Posterior cingulate gyrus (tissue), 11 donors: ENCODE measurements at places on chromosomes 13 and 19.

GRCh38 chr19:14165990-14166830 lies 29.8 kb upstream of the ASF1B start:
- no peak for DNase-seq

GRCh38 chr13:47036294-47037008 lies 139.6 kb upstream of the HTR2A start:
- no peak for DNase-seq

GRCh38 chr13:23735329-23735728 lies 153.9 kb downstream of the MIPEP start:
- no peak for DNase-seq

GRCh38 chr19:57231686-57232085 lies 863 bp downstream of the AURKC start:
- no peak for DNase-seq

GRCh38 chr13:48096670-48097069 lies 1.8 kb upstream of the MED4 start:
- no peak for DNase-seq

DNA sequence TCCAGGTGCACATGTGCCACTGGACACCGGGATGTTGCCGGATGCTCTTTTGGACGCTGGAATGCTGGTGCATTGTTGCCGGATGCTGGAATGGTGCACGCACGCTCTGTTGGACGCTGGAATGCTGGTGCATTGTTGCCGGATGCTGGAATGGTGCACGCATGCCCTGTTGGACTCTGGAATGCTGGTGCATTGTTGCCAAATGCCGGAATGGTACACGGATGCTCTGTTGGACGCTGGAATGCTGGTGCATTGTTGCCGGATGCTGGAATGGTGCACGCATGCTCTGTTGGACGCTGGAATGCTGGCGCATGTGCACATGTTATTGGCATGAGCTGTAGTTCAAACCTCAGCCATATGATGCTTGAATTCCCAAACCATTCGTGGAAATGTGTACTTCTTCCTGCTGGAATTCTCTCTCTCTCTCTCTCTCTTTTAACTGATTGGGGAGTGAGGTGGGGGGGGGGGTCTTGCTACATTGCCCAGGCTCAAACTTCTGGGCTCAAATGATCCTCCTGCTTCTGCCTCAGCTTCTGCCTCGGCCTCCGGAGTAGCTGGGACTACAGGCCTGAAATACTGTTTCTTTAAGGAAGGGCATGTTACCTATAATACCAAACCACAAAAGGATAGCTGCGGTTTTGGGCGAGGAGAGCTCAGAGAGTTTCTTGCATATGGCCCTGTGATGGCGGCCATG lies 1.2 kb upstream of the MCF2L start:
- DNase-seq: no peak

GRCh38 chr19:53823380-53824120 lies 564 bp downstream of the NLRP12 start:
- no peak for DNase-seq

GRCh38 chr19:51108805-51109146 lies 567 bp upstream of the CTU1 start:
- DNase-seq: no peak

DNA sequence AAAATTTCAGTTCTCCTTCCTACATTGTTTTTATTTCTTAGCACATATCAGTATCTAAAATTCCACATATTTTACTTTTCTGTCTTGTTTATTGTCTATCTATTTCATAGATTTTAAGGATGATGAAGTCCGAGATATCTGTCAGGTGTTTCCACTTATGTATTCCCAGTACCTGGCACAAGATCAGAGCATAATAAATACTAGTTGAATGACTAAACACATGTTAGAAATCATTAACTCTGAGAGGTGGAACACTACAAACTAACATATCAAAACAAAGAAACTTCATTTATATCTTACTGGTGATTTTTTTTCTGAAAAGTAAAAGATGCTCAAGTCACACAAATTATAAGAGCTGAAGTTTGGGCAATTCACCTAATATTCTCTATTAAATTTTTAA lies 1208.3 kb downstream of the PCDH9 start:
- no peak for DNase-seq

DNA sequence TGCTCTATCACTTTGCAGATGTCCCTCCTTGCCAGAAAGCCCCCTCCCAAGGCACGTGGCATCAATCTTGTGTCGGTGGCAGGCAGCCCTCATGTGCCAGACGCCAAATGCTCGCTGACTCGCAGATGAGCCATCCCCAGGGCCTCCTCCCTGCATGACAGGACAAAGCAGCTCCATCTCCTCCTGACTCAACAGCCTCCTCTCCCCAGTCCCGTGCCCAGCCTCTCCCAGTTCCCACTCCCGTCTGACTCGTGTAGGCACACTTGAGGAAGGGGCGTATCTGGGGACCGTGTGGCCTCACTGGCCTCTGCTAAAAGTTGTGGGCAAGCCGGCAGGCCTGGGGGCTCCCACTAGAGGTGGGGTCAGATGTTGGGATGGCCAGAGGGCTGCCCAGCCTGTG lies 133.6 kb downstream of the STK24 start:
- no peak for DNase-seq

DNA sequence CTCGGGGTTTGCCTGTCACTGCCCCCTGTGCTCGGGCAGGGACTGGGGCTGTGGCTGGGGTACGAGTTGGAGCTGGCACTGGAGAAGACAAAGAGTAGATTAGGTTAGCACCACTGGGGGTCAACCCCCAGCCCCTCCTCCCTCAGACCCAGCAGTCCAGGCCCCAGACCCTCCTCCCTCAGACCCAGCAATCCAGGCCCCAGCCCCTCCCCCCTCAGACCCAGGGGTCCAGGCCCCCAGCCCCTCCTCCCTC lies 19.1 kb downstream of the ZNF575 start:
- no peak for DNase-seq

GRCh38 chr13:77767413-77767812 lies 69.9 kb downstream of the SLAIN1 start:
- DNase-seq: no peak

GRCh38 chr13:110713642-110713952 lies at the start of gene ING1:
Gene ING1, plus strand, starts transcription at chr13:110713700. Its CDS starts 450 bp downstream, at chr13:110714150.
- DNase-seq: no peak

DNA sequence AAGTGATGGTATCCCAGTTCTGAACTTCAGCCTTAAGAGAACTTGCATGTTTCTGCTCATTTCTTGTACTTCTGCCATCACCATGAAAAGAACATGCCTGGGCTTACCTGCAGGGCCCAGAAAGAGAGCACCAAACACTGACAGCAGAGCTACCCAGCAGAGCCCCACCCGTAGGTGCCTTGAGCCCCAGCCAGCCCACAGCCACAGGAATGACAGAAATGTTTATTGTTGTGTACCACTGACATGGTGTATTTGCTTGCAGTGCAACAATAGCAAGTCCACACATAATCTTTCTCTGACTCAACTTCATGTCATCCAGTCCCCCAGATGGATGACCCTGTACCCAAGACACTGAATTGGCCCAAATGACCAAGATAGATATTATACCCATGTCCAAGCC lies 195.2 kb downstream of the TSHZ3 start:
- DNase-seq: no peak

GRCh38 chr19:16039545-16039944 lies 36.8 kb upstream of the TPM4 start:
- no peak for DNase-seq

DNA sequence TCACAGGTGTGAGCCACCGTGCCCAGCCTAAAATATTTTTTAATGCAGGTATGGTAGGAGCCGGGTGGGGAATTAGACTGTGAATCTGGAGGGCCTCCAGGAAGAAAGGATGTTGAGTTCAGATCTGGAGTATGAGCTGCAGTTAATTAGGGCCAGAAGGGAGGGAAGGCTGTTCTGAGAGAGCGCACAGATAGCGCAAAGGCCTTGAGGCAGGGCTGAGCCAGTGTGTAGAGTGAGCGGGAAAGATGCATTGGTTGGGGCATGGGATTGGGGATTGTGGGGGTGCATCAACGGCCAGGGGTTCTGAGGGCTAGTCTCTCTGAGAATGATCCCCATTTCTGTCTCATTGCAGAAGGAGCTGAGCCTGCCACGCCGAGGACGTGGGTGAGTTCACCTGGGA lies 9.7 kb downstream of the MAST3 start:
- DNase-seq: no peak

DNA sequence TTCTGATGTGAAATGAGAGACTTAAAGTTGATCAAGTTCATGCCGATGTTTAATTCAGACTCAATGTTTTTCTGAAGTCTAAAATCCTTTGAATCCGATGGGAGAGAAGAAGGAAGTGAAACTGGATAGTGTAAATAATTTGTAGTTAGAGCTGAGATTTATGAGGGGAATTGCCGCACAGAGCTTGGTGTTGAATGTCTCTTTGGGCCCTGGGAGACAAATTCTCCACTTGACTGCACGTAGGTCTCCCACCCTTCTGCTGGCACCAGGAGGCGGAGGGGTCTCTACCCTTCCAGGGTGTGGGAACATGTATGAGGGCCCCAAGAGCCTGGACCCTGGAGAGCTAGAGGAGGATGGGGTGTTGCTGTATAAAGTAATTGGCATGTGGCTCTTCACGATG lies 140.8 kb upstream of the SERP2 start:
- DNase-seq: no peak

GRCh38 chr13:60012488-60012887 lies 151.2 kb downstream of the DIAPH3 start:
- no peak for DNase-seq

DNA sequence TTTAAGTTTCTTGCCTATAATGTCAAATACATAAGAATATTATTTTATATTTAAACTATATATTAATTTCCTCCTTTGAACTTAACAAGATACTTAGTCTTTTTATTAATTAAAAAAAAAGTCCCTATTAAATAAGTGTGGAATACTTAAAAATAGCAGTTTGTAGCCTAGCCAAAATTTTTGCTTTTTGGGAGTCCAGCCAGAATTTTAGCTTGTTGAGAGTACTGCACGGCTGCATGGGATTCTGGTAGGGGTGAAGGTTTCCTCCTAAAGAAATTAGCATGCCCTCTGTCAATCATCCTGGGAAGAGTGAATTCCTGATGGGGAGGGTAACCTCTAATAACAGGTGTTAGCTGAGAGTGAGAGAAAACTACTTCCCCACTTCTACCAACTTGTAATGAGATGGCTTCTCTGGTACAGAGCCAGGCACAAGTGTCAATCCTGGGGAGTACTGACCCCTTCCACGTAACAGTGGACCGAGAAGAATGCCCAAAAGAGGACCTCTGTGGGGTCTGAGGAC lies 195.7 kb downstream of the SPRY2 start:
- no peak for DNase-seq

GRCh38 chr19:18610556-18611326 lies 1.9 kb upstream of the TMEM59L start:
- no peak for DNase-seq

DNA sequence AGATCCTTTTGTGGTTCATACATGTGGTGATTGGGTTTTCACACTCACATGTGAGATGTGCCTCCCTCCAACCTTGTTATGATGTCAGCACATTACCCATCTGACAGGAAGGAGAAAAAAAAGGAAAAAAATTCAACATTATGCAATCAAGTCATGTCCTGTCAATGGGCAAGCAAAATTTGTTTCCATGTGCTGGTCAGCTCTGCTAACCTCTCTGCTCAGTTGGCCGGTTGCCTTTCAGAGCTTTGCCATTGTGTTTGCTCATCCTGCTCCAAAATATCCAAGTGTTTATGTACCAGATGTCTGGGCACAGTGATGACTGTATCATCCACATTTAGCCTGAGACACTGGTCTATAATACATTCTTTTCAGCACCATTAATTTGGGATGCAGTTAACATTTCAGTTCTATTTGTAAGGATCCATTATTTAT lies 27.0 kb upstream of the METTL21C start:
- peak; percentile 37 for DNase-seq

DNA sequence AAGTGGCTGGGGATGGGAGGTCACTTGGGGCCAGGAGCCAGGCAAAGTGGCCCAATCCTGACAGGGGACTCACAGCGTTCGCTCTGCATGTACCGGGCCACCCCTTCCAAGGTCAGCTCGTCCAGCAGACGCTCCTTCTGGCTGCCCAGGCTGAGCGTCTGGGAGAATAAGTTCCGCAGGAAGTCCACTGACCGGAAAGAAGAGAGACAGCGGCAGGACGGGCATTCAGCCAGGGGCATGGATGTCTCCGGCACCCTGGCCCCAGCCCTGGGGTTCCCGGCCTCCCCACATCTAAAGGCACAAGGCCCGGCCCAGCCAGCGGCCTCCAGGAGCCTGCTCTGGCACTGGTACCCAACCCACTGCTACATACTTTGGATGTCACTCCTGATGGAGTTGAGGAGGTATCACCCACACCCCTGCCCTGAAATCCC lies 6.1 kb downstream of the SIRT2 start:
- no peak for DNase-seq

DNA sequence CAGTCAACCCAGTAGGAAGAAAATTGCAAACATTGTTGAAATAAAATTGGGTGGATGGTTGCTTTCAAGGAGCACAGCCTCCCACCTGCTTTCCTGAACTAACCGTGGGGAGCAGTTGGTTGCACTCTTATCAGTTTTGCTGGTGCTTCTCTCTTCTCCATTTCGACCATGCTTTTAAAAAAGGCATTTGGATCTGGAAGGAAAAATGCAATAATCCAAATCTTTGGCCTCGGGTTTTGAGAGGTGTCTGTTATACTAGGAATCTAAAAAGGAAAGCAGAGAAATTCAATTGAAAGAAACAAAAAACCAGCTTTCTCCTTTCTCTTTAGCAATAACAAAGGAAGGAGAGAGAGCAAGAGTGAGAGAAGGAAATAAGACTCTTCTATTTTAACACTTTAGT lies 113.6 kb upstream of the ARGLU1 start:
- DNase-seq: no peak

- no peak for DNase-seq
These were observed 2.1 kb downstream of the PCDH9 start for GRCh38 chr13:67228031-67228430.

GRCh38 chr13:31722673-31723072 lies 16.7 kb upstream of the RXFP2 start:
- DNase-seq: no peak

- DNase-seq: no peak
These were observed 459.3 kb upstream of the SLC10A2 start for GRCh38 chr13:103525530-103525929.

- no peak for DNase-seq
These were observed 2.8 kb upstream of the LMO7 start for GRCh38 chr13:75633285-75633684.

DNA sequence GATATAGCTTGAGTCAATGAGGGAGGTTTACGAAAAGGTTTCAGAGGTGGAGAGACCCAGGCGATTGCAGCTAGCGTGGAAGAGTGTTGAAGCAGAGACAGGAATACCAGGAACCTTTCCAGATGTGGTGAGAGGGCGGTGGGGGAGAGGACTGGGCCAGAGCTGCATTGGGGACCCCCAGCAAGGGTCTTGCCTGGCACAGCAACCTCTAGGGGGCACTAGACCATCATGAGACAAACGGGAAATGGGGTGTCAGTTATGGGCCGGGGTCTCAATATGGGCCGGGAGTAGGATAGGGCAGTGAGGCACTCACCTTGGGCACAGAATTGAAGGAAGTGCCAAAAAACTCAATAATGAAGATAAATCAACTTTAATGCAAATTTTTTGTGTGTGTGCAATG lies 2.1 kb upstream of the LRP3 start:
- no peak for DNase-seq

- no peak for DNase-seq
These were observed 603 bp downstream of the TM9SF2 start for GRCh38 chr13:99501848-99502301.

GRCh38 chr13:54287062-54287764 lies 1258.6 kb downstream of the OLFM4 start:
- no peak for DNase-seq
